ENCODE measurements at places on chromosomes 7 and 10.

- no peak for DNase-seq
Observed at GRCh38 chr7:10998996-10999757, 25.5 kb downstream of the PHF14 start.

- no peak for DNase-seq
Observed at GRCh38 chr10:119575506-119575905, 21.3 kb downstream of the TIAL1 start.

- DNase-seq, result no peak
Observed at GRCh38 chr10:2214805-2215204, 477.5 kb upstream of the ADARB2 start.

DNA sequence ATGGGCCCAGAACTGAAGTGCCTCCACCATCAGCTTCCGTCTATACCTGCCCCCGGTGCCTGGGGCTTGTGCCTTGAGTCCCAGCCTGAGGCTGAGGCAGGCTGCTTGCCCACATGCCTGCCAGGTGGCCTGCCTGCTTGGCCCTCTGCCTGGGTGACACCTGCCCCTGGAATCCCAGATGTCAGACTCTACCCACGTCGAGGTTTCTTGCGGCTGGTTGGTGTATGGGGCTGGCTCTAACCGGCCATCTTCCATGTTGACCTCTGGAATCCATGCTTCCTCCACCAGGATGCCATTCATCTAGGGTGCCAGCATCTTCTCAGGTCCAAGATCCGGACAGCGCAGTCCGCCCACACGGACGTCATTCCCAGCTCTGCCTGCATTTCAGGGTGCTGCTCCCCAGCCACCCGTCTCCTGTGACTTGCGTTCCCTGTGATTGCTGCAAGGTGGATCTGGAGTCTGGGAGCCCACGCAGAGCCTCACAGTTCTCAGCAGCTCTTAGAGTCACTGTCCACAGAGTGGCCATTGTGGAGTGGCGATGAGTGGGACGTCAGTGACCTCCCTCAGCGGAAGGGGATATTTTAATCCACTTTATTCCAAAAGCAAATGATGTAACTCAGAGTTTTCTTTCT, 298.1 kb downstream of the TCERG1L start:
- no peak for DNase-seq

- DNase-seq, result no peak
Observed at GRCh38 chr7:130845581-130846085, 111.6 kb upstream of the KLF14 start.

GRCh38 chr7:54544527-54545240, 2.5 kb downstream of the VSTM2A start:
- DNase-seq, result no peak

- DNase-seq, result no peak
Observed at GRCh38 chr10:4686644-4686996, 139.4 kb upstream of the AKR1E2 start.

GRCh38 chr7:135942614-135943013, 34.5 kb downstream of the MTPN start:
- no peak for DNase-seq

DNA sequence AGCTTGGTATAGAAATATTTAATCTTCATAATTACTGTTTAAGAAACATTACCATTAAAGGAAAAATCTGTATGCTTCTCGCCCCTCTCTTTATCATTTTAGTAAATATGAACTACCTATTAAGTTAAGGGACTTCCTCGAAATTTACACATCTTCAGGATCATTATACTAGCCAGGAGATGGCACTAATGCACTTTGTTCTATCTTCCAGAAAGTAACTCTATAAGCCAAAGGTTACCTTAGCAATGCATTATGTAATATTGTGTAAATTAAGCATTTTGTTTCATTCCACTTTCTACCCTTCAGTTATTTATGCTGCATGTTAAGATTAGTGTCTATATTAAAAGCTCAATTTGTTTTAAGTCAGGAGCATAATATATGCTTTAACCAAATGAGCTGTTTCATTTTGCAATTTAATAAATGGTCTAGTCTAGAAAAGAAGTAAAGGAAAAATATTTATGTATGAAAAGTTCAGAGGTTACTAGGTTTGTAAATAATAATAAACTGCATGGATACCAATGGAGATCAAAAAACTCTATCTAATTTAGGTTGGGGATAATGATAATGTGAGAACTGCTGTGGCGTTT, 128.5 kb downstream of the ANKRD7 start:
- DNase-seq, result no peak

GRCh38 chr7:34837801-34838201, 179.8 kb downstream of the NPSR1 start:
- no peak for DNase-seq

DNA sequence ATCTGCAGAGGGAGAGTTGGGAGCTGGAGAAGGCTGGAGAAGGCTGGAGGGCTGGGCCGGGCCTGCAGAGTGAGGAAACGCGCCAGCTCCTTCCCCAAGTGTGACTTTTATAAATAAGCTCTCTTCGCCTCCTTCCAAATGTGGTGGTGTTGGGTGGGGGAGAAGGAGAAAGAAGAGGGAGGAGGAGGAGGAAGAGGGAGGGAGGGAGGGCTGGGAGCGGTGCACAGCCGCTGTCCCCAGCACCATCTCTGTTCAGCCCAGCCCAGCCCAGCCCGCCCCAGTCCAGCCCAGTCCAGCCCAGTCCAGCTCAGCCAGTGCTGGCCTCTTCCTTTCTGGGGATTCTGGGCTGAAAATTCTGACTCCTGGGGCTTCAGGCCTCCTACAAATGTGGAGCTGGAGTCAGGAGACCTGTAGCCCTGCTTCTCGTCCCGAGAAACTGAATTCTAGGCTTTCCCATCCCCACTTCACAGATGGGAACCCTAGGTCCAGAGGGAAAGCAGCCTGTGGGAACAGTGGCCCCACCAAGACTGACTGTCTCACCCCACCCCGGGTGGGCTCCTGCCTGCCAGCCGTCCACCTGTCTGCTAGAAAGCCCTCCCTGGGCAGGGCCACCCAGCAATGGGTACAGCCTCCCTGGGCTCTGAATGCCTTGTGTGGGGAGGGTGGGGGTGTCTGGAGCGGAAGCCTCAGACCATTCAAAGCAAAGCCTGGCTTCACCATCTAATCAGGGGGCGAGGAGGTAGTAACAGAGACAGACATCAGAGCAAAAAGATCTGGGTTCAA, 2.3 kb downstream of the STX1A start:
- no peak for DNase-seq

DNA sequence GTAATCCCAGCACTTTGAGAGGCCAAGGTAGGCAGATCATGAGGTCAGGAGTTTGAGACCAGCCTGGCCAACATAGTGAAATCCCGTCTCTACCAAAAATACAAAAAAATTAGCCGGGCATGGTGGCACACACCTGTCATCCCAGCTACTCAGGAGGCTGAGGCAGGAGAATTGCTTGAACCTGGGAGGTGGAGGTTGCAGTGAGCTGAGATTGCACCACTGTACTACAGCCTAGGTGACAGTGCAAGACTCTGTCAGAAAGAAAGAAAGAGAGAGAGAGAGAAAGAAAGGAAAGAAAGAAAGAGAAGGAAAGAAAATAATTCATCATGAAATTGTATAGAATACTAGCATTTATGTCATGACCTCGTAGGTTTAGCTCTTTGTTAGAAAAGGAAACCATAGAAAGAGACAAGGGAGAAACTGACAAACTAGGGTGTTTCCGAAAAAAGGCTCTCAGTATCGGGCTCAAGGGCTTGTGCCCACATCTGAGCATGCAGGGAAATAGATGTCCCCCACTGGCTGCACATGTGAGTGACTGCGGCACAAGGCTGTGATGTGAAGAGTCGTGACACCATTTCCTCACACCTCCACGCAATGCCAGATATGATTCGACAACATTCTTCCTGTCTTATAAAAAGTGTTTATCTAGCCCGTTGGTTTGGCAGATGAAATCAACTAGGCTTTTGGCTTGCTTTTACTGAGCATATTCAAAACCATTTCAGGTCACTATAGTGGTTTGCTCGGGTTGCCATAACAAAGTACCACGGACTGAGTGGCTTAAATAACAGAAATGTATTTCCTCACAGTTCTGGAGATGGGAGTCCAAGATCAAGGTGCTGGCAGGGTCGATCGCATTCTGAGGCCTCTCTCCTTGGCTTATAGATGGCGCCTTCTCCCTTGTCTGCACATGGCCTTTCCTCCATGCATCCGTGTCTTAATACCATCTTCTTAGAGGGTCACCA, 2.0 kb downstream of the SRGN start:
- DNase-seq, result peak; percentile 83

GRCh38 chr10:68156373-68157185, 47.3 kb downstream of the MYPN start:
- DNase-seq, result no peak

DNA sequence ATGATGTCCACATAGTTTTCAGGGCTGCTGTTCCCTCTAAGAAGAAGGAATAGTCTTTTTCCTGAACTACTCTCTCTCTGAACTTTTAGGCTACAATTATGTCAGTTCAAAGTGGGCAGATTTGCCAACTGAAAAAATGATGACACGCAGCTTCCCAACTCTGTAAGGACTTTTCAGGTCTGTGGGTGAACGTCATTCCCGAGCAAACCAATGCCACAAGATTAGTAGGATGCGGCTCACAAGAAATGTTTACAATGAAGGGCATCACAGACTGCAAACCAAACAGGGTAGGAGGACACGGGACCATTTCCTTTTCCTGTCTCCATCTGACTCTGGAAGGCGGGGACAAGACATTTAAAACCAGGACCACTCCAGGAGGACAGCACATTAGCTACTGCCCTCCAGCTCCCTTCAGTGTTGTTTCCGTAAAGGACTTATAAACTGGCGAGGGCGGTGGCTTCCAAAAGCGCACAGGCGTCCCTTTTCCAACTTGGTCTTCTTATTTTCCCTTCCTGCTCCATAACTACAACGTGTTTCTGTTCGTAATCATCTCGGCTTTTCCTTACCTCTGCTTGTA, 539 bp upstream of the MKLN1 start:
- DNase-seq, result no peak

- DNase-seq, result no peak
Observed at GRCh38 chr7:92056286-92056685, 78.0 kb downstream of the CYP51A1 start.

DNA sequence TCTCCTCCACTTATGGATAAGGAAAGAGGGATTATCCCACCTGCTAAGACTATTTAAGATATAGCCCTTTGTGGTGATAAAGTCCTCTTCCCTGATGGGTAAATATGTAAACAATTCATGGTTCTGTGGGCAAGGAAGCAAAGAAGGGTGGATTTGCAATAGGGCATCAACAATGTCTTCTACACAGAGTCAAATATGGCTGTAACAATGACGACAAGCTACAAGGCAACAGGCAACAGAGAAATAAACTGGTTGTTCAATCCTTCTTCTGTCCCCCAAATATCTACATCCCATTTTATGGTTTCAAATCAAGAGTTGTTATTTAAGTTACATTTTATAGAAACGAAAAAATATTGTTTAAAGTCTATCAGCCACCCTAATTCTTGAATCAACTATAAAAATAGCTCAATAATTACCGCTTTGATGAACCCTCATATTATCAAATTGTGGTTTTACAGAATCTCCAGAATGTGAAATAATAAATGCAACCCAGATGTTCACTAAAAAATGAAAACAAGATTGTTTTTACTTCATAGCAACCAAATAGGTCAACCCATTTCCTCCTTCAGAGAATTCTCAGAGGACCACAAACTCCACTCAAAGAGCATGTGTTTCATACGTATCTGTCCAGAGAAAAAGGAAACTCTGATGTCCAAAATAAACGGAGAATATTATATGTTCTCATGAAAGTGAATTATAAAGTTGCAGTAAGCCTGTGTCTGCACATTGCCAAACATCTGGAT, 13.8 kb downstream of the CYTH3 start:
- no peak for DNase-seq

DNA sequence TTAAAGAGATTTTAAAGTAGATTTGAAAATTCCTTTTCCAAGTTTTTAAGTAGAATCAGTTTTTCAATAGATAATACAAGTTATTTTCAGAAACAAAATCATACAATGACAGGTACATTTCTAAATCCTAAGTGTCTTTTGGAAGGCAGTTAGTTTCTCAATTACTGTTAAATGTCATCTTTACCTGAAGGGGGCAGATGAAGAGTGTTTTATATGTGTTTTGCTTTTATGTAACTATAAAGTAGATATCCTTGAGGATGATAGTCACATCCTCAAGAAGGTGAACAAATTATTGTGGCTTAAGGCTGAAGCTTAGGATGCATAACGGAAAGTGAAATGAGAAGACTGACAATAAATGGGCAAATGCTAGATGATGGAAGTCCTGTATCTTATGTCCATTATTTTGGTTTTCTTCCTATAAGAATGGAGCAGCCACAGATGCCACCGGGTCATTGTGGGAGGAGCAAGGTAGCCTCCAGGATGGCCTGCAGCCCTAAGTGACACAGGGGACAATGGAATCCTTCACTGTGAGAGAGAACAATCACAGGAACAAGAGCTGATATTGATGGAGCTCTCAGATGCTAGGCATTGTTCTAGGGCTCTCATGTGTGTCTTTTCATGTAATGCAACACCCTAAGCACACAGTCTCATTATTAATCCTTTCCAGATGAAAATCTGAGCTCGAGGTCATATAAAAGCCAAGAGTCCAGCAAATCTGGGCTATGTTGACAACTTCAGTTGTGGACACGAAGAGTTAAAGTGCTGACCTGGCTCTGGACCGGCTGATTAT, 14.1 kb upstream of the MKX start:
- no peak for DNase-seq

DNA sequence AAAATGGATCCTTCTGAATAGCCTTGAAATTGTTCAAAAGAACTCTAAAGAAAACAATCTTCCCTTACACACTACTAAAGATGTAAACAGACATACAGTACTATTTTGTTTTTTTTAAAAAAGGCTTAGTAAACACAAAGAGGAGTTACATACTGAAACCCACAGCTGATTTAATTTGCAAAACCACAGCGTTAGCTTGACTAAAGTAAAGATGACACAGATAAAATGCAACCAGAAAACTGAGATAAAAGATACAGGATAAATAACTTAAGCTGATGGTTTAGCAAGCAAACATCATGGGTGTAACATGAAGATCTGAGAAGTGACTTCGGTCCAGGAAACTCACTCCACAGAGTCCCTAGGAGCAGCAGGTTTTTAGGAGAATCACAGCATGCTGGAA, 21.8 kb downstream of the PRKCQ start:
- DNase-seq, result no peak

- DNase-seq, result no peak
Observed at GRCh38 chr10:126045861-126046260, 149.5 kb downstream of the FANK1 start.

DNA sequence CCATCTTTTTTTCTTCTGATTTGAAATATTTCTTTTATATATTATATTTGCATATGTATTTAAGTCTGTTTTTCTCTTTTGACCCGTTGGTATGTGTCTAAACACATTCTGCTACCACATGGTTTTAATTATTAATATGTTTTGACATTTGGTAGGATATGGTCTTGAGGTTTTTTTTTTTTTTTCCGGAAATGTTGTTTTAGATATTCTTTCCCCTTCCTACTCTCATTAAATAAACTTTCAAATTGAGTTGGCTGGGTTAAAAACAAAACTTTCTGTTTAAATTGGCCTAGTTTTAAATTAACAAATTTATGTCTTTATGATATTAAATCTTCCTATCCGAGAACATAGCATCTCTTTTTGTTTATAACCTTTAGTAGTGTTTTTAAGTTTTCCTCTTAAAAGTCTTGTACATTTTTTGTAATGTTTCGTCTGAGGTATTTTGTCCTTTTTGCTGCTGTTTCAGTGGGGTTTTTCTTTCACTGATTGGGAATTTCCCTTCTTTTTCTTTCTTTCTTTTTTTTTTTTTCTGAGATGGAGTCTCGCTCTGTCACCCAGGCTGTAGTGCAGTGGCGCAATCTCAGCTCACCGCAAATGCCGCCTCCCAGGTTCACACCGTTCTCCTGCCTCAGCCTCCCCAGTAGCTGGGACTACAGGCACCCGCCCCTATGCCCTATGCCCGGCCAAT, 25.4 kb downstream of the STAM start:
- DNase-seq, result peak; percentile 27

All from stimulated activated CD8-positive, alpha-beta memory T cell treated with anti-CD3 and anti-CD28 coated beads, Interleukin-7, amount 100 ng/mL, for 48 hours (primary cell).